Stimulated activated CD4-positive, alpha-beta T cell treated with anti-CD3 and anti-CD28 coated beads, Interleukin-1b, Interleukin-23, amount 100 ng/mL, for 1 hour (primary cell): ENCODE measurements at places on chromosomes 6 and 20.

DNA sequence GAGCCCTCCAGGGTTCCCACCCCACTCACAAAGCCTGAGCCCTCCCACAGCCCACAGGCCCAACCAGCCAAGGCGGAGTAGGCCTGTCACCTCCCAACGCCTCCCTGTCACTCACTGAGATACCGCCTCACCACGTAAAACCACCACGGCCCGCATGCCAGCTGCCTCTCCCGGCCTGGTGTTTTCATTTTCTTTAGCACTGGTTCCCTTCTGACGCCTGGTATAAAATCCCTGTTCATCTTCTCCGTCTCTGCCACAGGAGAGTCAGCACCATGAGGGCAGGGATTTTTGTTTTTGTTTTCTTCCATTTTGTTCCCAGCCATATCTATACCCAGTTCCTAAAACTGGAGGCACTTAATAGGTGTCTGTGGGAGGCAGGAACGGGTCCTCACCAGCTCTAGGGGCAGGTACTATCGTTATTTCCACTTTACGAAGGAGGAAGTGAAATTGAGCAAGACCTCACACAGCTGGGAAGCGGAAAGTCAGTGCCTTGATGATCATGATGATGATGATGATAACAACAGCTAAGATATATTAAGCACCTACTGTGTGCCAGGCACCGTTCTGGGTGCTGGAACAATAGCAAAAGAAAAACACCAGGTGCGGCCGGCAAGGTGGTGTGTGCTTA, 58.6 kb downstream of the SNAI1 start:
- no peak for DNase-seq

DNA sequence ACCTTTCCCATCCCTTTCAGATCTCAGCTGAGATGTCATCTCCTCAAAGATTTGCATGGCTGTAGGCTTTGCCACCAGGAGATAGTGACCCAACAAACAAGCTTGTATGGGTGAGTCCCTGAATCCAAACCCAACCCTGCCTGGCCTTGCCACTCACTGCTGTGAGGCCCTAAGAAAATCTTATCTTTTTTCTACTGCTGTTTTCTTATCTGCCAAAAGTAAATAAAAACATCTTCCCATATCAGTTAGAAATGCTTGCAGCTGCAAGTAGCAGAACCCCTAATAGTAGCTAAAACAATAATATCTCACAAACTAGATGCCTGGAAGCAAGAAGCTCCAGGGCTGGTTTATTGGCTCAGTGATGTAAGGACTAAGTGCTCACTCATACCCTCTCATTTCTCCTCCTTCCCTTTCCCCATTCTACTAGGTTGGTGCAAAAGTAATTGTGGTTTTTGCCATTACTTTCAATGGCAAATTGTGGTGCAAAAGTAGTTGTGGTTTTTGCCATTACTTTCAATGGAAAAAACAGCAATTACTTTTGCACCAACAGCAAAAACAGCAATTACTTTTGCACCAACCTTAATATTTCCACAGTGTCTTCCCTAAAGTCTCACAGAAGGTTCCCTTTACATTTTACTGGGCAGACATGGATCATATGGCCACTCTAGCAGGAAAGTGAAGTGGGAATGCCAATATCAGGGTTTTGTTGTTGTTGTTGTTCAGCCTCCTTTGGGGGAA, 56.7 kb upstream of the PSMF1 start:
- DNase-seq, result no peak

GRCh38 chr6:157020398-157020797, 243.2 kb downstream of the ARID1B start:
- DNase-seq, result no peak

- no peak for DNase-seq
These were observed 145.7 kb downstream of the RIMS1 start for GRCh38 chr6:72032086-72032485.

DNA sequence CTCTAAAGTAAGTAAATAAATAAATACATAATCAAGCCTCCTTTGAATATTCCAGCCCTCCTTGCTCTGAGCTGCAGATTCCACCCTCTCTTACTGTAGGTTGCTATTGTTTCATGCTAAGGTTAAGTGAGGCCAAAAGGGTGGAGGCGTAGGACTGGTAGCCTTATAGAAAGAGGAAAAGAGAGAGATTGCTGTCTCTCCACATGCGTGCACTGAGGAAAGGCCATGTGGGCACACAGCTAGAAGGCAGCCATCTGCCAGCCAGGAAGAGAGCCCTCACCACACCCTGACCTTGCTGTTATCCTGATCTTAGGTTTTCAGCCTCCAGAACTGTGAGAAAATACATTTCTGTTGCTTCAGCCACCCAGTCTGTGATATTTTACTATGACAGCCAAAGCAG, 87.4 kb upstream of the SHLD1 start:
- no peak for DNase-seq

GRCh38 chr20:57809661-57810172, 99.9 kb upstream of the PMEPA1 start:
- DNase-seq, result no peak

DNA sequence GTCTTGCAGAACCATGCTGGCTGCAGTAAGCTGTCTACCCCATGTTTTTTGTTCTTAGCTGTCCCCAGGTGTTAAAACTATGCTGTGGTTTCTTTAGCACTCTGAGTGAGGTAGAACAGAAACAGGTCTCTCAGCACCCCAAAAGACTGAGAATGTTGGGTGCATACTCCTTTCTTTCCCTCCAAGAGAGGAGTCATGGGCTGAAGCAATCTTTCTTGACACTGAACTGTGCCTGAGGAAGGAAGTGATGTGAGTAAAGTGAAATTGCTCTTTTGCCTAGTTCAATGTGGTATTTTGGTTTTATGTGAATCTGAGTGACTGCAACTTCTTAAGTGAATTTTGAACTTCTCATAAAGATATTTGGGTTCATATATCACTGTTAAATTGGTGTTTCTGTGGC, 138.0 kb upstream of the MCHR2 start:
- DNase-seq, result no peak

- no peak for DNase-seq
These were observed 1.1 kb downstream of the TBC1D32 start for GRCh38 chr6:121333196-121333595.

- DNase-seq, result no peak
These were observed 153.6 kb upstream of the QKI start for GRCh38 chr6:163260911-163261310.

GRCh38 chr6:36195471-36196112, 952 bp upstream of the BRPF3 start:
- DNase-seq, result no peak

- DNase-seq, result no peak
These were observed 347.3 kb downstream of the NRN1 start for GRCh38 chr6:5659467-5659866.

GRCh38 chr6:14312587-14312986, 195.0 kb downstream of the CD83 start:
- no peak for DNase-seq

DNA sequence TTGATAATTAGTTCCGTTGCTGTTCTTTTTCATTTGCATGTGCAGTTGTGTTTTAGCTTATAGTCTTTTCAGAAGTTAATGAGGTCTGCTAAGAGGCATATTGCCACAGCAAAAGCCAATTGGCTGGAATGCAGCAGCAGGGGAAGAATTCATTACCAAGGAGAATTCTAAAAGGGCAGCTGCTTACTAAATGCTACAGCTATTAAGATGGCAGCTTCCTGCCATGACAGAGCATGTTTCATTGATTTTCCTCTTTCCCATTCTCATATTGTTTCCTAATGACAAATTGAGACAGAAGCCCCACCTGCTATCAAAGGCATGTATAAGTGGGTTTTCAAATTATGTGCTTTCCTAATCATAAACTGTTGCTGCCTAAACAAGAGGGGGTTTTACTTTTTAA, 66.6 kb downstream of the CLVS2 start:
- DNase-seq, result no peak

DNA sequence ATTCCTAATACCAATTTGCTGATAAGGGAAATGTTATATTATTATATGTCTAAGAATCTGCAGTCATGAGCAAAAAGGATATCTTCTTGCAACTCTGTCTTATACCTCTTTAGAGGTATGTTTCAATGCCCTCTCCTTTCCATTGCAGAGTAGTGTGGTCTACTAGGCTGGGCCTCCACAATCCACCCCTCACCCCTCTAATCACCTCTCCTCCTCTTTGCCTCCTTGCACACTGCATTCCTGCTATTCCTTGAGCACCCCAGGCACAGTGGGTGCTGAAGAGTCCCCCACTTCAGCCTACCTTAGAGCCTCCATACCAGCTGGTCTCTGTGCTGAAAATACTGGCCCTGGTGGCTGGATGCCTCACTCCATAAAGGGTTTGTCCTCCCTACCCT, 26.9 kb downstream of the ARMC2 start:
- no peak for DNase-seq

DNA sequence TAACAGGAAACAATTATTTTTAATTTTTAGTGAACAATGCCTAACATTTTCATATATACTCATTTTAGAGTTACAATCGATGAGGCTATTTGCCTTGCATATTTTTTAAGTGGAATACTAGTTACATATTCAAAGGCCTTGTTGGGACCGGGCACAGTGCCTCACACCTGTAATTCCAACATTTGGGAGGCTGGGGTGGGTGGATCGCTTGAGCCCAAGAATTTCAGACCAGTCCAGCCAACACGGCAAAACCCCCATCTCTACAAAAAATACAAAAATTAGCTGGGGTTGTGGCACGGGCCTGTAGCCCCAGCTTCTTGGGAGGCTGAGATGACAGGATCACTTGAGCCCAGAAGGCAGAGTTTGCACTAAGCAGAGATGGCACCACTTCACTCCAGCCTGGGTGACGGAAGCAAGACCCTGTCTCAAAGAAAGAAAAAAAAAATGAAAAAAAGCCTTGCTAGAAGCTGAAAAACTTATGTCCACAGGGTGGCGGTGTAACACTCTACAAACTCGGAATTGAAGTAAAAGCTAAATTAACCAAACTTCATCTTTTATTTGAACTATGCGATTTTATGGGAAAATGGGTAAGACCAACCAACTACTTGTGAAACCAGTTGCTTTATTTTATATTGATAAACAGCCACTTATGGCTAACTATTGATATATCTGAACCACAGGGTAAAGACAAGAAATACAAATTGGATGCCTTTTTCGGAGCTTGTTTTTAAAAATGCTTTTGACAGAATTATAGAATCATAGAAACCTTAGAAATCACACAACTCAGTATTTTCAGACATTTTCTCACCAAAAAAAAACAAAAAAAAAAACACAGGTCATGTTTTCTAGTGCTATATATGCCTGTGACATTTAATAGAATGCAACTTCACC, 24.1 kb upstream of the ROS1 start:
- peak; percentile 10 for DNase-seq

- DNase-seq, result no peak
These were observed 164.1 kb downstream of the ID4 start for GRCh38 chr6:20001286-20001685.

DNA sequence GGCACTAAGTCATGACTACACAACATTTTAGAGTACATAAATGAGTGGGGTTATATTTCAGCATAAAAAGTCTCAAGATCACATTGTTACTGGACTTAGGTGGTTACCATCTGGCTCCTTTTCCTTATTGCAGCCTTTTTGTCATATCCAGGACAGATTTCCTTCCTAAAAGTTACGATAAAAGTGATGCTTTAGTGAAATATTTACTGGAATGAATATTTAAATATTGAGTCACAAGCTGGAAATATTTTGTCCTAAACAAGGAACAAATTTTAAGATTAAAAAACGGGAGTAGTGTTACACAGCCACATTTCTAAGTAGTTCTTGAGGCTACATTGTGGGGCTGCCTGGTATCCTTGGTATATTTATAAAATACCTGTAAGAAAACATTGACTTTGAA, 52.2 kb downstream of the CDC40 start:
- no peak for DNase-seq

GRCh38 chr6:21360336-21360735, 233.2 kb upstream of the SOX4 start:
- DNase-seq, result no peak

GRCh38 chr6:7615611-7616383, 25.8 kb downstream of the SNRNP48 start:
- DNase-seq, result no peak

DNA sequence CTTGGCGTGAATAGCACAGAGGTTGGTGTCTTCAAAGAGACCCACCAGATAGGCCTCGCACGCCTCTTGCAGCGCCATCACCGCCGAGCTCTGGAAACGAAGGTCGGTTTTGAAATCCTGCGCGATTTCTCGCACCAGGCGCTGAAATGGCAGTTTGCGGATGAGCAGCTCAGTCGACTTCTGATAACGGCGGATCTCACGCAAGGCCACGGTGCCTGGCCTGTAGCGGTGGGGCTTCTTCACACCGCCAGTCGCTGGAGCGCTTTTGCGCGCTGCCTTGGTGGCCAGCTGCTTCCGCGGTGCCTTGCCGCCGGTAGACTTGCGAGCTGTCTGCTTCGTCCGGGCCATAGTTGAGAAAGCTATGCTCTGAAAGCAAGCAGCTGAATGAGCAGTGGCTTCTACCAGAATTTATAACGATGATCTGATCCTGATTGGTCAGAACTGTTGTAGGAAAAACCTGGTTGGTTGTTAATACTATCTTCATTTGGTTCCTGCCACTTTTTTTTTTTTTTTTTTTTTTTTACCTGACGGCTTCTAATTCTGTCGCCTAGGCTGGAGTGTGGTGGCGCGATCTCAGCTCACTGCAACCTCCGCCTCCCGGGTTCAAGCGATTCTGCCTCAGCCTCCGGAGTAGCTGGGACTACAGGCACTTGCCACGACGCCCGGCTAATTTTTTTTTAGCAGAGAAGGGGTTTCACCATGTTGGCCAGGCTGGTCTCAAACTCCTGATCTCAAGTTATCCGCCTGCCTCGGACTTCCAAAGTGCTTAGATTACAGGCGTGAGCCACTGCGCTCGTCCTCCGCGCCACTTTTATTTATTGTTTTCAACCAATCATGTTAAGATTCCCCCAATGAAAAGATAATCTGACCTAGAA, 21.5 kb downstream of the OR2B2 start:
- DNase-seq, result no peak

DNA sequence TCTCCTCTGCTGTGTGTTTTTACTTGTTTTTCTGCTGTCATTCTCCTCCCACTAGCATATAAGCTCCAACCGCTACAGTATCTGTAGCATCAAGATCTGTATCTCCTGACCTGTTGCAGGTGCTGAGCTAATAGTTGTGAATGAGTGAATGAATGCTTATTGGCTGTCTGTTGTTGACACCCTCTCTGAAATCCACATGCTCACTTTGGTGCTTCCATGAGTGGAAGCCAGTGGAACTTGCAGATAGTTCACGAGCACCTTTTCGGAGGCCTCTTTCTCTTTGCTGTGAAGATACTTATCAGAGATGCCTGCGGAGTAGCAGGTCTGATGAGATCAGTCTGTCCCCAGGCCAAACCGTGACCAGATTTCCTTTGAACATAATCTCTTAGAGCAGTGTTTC, 117.3 kb downstream of the EYA2 start:
- DNase-seq, result no peak

DNA sequence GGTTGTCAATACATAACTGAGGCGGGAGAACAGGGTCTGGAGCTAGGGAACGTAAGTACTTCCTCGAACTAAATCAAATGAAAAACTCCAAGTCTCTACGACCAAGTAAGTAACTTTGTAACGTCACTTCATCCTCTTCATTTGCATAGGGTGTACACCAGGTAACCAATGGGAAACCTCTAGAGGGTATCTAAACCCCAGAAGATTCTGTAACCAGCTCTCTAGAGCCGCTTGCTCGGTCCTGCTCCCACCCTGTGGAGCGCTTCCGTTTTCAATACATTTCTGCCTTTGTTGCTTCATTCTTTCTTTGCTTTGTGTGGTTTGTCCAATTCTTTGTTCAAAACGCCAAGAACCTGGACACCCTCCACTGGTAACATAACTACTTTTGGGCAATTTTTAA, 133.5 kb upstream of the TMEM170B start:
- DNase-seq, result no peak
